ENCODE measurements at places on chromosomes 7 and 10.

GRCh38 chr7:16815001-16815400 lies 10.2 kb upstream of the AGR2 start:
- DNase-seq = no peak

DNA sequence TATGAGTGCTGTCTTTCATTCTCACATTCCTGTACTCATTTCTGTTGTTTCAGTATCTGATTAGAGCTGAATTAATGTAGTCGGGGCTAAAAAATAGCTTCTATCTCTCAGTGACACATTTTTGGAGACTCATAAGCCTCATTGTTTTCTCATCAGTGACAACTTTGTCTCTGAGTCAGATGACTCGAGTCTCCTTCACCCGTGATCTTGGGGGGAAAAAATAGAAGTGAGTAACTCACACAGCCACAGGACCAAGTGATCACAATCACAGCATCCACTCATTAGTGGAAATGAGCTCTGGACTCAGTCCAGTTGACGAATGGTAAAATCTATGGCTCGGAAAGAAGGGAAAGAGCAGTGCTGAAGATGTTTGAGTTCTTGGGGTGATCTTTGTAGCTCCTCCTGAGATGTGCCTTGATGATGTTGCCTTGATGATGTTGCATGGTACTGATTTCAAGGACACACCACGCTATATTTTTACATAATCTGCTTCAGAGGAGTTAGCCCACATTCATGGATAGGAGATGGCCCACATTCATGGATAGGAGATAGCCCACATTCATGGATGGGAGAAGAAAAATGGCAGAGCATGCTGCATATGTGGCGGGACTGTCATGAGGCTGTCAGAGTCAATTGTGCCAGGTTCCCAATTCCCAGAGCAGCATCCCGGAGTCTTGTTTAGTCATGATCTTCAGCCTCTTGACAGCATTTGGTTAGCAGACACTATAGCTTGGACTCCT lies 214.7 kb downstream of the CELF2 start:
- DNase-seq = no peak

DNA sequence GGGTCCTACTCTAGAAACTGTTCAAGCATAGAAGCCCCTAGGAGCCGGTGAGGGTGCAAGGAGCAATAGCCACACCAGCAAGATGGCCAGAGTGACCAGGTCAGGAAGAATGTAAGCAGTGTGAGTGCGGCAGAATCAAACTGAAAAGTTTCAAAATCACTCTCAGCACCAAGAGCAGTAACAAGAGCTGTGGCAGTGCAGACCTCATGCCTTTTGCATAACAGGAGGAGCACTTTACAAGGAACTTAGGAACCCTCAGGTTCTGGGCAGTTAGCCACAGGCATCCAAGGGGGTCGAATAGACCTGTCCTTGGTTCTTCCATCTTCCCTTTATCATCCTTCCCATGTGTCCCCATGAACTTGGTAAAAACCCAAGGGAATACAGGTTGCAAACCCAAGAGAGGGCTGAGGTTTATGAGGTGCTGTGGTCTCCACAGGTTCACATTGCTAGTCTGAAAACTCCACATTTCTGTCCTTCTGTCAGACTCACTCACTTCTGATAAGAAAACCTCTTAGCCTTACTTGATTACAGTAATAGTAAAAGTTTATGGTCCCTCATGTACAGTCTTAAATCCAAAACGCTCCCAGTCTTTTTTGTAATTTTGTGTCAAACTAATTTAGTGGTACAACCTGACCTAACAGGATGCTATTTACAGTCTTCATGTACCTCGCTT lies 78.4 kb downstream of the PON1 start:
- DNase-seq = no peak

GRCh38 chr10:124174673-124175645 lies 81.6 kb upstream of the CHST15 start:
- no peak for DNase-seq

DNA sequence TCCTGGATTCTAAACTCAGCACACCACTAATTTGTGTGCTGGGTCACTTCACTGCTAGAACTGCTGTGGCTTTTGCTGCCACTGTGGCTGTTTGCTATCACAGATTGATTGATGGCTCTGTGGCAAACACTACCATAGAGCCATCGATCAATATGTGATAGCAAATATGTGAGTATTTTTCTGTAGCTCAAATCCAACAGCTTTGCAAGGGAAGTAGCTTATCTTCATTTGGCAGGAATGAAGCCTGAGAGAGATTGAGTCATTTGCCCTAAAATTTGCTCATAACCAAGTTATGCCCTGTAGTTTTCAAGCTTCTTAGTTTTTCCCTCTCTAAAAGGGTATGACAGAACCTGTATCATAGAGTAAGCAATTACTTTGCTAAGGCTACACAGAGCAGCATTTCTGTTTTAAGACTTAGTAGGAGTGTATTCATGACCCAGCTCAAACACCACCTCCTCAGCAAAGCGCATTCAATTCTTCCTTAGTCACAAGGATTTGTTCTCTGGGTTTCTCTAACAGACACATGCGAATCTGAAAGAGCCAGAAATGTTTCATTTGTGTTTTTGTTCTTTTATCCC lies 43.1 kb downstream of the MINPP1 start:
- no peak for DNase-seq

Measured in stimulated activated CD4-positive, alpha-beta T cell treated with anti-CD3 and anti-CD28 coated beads, Interleukin-1b, Interleukin-23, amount 100 ng/mL, for 24 hours (primary cell).